ENCODE measurements at places on chromosomes 1 and 21.

DNA sequence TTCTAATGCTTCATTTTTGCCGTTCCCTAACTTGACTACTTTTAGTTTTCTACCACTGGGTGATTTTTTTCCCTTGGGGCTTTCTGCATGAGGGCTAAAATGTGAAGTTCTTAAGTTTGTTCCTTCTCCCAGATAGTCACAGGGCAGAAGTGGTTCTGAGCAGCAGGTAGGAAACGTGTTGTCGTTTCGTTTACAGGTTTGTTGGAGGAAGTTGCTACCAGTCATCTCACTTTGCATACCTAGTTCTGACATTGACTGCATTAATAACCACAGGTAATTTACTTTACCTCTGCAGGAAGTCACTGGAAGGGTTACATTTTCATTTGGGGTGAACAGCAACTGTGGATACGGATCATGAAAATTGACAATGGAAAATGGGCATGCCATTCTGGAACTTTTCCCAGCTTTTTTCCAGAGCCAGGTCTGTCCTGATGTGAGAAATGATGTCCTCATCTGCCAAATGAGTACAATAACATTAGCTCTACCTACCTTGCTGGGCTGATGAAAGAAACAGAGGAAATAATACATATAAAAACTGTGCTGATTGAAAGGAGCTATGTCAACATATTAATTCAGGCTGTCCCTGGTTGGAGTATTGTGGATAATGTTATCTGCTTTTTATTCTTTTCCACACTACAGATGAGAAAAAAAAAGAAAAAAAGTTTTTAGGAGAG lies 94.2 kb downstream of the DISC1 start:
- no peak for DNase-seq

GRCh38 chr1:108732398-108732797 lies 14.1 kb upstream of the STXBP3 start:
- no peak for DNase-seq

- DNase-seq = peak; percentile 73
These were observed 48.1 kb downstream of the ELAPOR1 start for GRCh38 chr1:109161858-109162606.

DNA sequence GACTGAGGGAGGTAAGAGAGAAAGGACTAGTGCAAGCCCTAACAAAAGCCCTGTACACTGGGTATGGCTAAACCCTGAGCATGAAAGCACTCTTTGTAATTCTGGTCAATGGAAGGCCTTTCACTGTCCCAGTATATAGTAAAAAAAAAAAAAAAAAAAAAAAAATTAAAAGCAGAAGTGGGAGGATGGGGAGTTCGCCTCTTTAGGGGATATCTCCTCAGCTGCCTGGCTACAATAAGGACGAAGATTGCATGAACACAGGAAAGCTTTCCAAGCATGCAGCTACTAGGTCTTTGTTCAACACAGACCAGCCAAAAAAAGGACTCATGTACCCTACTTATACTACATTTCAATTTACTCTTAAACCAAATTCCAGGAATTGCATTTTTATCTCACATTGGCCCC lies 59.1 kb downstream of the EIF4G3 start:
- DNase-seq = no peak

- no peak for DNase-seq
These were observed 17.3 kb upstream of the RHBDL2 start for GRCh38 chr1:38958967-38959366.

GRCh38 chr1:21123287-21123948 lies 53.3 kb downstream of the EIF4G3 start:
- no peak for DNase-seq

DNA sequence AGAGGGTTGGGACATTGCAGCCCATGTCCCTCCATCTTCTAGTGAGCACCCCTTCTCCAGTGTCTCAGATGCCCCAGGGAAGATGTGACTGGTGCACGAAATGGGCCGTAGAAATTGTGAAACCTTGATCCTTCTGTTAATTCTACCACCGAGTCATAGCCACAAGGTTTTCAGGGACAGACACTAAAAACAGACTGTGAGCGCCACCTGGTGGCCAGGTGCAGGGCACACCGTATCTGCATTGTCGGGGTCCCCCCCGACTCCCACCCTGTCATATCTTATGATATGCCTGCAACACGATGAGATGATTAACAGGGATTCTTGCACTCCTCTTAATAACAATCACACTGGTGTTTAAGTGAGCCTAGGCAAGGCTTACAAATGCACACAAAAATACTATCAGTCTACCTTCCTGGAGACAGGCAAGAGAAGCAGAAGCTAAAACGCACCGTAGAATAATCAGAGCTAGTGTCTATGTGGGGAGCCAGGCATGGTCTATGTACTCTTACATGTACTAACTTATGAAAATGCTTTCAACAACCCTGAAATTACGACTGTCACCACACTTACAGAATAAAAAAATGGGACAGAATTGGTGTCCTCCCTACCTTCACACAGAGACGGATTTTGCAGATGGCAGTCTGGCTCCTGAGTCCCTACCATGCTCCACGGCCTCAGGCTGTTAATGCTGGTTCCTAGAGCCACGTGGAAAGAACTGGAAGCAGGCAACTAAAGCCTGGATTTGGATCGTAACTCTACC lies 57.9 kb downstream of the FHAD1 start:
- peak; percentile 82 for DNase-seq

Measured in upper lobe of right lung (tissue), 1 donor.